ENCODE measurements at places on chromosomes 7 and 10.
A peak's percentile ranks its signal among the peaks of the same experiment; 100 is the strongest.

DNA sequence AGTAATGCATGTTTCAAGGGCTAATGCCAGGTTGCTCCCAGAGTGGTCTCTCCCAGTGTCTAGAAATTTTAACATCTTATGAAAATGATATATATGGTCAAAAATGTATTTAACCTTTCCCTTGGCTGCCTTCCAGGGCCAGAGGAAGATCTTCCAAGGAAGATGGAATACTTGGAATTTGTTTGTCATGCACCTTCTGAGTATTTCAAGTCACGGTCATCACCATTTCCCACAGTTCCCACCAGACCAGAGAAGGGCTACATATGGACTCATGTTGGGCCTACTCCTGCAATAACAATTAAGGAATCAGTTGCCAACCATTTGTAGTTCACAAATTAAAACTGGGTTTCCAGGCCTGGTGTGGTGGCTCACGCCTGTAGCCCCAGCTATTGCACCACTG, 9.0 kb downstream of the GATAD1 start:
- no peak for DNase-seq

GRCh38 chr10:49419005-49419404, 23.1 kb upstream of the DRGX start:
- DNase-seq = no peak

DNA sequence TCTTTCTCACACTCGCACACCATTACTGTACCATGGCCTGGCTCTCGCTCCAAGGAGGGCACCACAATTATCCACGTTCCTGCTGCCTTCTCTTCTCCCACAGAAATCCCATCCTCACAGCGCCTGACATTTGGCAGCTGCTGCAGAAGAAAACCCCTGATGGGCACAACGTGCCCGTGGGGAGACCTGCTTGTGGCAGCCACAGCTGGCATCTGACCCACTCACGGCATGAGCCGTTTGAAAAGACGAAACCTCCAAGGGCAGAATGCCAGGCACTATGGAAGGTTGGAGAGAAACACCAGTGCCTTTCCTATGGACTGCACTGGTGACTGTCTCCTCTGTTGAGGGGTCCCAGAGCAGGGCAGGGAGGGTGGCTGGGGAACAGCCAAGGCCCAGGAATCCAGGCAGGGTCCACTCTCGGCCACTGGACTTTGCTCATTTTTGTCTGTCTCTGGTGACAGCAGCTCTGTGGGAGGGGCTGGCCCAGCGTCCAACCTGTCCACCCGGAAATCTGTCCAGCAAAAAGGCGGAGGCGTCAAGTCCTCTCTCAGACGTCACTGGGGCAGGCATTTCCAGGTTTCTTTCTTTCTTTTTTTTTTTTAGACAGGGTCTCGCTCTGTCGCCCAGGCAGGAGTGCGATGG, 61.0 kb upstream of the MKRN1 start:
- no peak for DNase-seq

DNA sequence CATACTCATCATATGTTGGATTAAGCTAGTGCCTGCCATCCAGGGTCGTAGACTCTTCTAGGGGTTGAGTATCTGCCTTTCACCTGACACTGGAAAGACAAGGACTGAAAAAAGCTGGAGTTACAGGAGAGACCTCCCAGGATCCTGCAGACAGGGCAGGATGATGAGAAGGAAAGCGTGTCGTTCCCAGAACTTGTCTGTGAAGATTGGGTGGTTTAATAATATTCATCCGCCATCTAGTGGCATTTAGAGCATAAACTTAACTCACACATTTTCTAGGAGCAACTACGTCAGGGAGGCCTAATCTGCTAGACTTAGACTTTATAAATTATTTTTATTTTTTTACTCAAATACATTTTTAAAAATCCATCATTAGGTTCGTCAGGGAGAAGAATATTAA, 59.6 kb downstream of the ADRB1 start:
- DNase-seq = peak; percentile 43

DNA sequence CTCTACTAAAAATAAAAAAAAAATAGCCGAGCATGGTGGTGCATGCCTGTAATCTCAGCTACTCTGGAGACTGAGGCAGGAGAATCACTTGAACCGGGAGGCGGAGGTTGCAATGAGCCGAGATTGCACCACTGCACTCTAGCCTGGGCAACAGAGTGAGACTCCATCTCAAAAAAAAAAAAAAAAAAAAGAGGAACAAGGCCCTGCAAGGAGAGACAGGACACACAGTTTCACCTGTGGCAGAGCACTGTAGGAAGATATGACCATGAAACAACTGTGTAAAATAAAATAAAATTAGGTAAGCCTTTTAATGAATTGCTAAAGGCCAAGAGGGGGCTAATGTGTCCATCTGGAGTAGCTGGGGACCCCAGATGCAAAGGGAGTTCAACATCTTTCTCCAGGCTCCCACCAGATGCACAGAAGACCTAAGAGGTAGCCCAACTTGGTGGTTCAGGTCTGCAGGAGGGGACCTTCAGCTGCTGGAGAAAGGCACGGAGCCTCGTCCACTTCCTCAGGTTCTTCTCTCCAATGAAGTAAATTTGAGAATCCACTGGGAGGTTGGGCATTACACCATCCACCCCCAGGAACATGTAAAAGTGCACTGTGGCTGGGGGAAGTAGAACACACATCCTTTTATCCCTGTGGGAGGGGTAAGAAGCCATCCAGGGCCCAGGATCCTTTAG, 12.7 kb downstream of the PPIF start:
- DNase-seq = no peak

GRCh38 chr7:69770613-69771012, 172.3 kb downstream of the AUTS2 start:
- no peak for DNase-seq

DNA sequence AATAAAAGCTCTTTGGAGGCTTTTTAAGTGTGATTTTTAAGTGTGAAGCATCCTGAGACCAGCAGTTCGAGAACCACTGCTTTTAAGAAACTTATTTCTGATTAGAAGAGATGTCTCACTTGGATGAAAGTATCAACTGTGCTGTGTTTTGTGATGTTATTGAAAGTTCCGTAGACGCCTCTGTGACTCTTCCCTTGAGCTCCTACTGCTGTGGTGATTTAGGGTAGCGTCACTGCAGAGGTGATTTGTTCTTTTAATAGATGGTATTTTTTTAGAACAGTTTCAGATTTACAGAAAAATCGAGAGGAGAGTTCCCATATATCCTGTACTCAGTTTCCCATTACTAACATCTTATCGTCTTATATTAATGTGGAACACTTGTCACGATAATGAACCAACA, 29.5 kb downstream of the FBH1 start:
- DNase-seq = no peak

- no peak for DNase-seq
Measured at GRCh38 chr7:81707196-81707595, 62.7 kb downstream of the HGF start.

- no peak for DNase-seq
Measured at GRCh38 chr7:21086688-21087087, 300.0 kb upstream of the SP8 start.

GRCh38 chr7:98312201-98312600, 30.7 kb downstream of the BRI3 start:
- DNase-seq = no peak

GRCh38 chr10:11235771-11236170, 218.1 kb downstream of the CELF2 start:
- no peak for DNase-seq

DNA sequence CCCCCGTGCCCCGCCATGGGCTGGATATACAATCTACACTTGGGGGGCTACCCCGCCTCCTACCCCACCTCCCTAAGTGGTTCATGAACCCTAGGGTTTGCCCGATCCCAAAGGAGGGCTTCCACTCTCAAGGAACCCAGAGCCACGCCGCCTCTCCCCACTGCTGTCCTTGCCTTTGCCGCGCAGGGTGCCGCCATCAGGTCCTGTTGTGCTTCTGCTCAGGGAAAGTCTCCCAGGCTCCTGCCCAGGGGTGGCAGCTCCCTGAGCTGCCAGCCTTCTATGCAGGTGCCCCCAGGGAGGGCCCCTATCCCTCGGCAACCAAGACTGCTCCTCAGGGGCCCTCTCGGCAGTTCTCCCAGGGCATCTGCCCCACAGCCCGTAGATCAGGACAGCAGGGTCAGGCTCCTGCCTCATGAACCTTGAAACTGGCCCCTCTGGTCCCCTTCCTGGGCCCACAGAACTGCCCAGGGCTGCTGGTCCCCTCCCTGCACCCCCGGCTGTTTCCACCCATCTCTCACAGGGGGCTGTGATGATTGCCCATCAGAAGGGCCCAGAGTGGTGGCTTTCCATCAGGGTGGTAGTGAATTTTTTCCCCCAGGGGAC, 13.0 kb upstream of the PCBD1 start:
- no peak for DNase-seq

DNA sequence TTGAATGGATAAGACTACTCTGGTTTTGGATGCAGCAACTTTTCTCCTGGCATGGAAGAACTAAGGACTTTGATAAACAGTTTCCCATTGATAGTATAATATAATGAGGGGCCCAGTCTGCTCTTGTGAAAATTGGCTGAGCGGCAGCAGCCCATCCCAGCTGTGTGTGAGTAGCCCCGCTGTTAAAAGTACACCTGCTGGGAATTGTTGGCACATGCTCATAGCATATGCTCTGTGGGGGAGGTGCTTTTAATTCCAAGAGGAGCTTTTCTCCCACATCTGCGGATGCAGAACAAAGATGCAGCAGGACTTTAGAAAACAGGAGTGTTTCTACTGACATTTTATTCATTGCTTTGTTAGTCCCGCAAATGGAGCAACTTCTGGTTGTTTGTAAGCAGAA, 19.0 kb downstream of the SRI start:
- no peak for DNase-seq

GRCh38 chr10:100873827-100874326, 38.9 kb upstream of the SLF2 start:
- DNase-seq = no peak

GRCh38 chr7:92498557-92498956, 20.8 kb upstream of the ERVW-1 start:
- DNase-seq = no peak

GRCh38 chr7:115099906-115100305, 178.0 kb downstream of the MDFIC start:
- no peak for DNase-seq

- DNase-seq = no peak
Measured at GRCh38 chr10:56068473-56069263, 292.4 kb downstream of the ZWINT start.

DNA sequence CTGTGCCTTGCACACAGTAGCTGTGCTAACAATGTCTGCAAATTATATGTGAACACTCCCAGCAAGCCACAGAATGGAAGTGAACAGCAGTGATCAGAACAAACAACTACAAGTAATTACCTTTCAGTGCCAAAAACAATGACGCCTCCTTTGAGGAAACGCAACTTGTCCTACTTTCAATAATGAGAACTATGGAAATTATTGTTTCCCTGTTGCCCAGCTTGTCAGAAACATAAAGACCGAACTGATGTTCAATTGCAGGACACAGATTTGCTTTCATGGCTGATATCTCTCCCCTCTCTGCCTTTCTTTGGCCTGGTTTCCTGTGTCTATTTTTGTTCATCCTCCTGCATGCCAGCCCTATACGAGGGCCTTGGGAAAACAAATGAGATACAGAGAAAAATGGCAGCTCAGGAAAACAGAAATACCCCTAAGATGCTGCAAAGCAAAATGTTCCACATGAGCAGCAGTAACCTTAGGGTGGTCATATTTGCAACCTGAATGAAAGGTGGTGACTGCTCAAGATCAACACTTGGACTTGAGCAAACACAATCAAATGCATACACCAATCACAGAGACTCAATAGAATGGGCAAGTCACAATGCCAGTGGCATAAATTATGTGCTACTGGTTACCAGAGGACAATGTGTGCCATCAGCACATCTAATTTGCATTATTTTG, 26.8 kb downstream of the COBL start:
- no peak for DNase-seq

GRCh38 chr10:26665080-26666048, 32.1 kb upstream of the PDSS1 start:
- DNase-seq = no peak

GRCh38 chr10:69938541-69938991, 114.1 kb upstream of the MACROH2A2 start:
- no peak for DNase-seq

DNA sequence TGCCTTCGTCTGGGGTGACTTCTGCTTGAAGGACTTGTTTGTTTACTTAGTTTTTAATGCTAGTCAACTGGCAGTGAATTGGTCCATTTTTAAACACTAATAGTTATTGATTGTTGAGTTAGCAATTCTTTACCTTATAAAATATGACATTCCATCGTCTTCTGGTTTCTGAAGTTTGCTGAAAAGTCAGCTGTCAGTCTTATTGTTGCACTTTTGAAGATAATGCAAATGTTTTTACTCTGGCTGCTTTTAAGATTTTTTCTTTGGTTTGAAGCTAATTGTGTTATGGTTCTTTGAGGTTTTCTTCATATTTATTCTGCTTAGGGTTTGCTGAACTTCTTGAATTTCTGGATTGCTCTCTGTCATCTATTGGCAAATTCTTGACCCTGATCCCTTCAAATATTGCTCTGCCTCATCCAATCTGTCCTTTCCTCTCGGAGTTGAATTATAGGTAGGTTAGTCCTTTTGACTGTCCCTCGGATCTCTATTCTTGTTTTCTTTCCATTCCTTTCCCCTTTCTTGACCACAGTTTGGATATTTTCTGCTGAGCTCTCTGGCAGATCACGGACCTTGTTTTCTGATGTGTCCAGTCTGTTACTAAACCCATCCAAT, 24.2 kb downstream of the MGMT start:
- DNase-seq = no peak

DNA sequence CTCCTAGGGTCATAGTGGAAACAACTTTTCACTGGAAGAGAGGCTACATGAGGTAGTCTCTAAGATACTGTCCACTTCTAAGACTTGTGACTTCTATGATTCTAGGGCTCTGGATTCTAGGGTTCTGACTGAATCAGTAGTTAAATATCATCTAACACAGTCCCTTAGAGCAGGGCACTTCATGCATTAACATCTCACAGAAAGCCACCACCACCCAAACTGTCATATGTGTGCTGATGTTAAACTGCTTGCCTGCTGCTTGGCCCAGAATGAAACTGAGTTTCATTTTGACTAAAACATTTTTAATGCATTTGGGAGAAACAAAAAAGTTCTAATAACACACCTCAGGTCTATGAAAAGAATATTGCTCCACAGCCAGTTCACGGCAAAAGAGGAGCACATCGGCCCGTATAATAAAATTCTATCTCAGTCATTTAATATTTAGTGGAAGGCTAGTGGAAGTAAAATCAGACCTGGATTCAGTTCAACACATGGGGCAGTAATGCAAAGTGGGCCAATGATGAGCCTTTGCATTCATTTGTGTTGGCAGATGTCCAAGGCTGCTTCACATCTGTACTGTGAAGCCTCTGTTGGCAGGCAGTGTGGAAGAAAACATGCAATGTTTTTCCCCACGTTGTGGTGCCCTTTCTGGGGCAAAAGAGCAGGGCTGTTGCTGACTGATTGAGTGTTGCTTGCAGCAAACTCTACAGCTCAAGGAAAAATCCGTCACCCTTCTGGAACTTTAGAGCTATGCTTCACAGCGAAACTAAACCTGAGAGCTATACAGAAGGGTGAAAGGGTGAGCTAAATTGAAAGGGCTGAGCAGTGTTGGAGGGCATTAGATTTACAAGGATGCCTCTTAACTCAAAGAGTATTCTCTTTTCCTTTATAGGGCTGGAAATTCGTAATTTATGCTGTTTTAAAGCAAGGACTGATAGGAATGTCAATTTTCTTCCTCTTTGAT, 33.5 kb upstream of the AUTS2 start:
- no peak for DNase-seq

GRCh38 chr7:2508327-2509215, 11.0 kb upstream of the LFNG start:
- DNase-seq = peak; percentile 80

All from CD4-positive, alpha-beta T cell treated with Interleukin-2 at 100 ng/mL for 4 hours (primary cell).